ENCODE measurements at places on chromosomes 3 and 15. TPM values are rescaled to one million over a fixed set of nuclear protein-coding genes. Genes with fewer than 3 reads are reported as not detected.

Gene SENP2
- total RNA-seq: 17.2 TPM

Gene SLC2A2
- not detected for total RNA-seq

Gene SPPL2A
- 98.0 TPM for total RNA-seq

Gene SAMD7
- total RNA-seq: not detected

Gene RTP1
- total RNA-seq: not detected

Gene CHCHD6
- total RNA-seq: 20.6 TPM

Gene USP4
- total RNA-seq: 12.6 TPM

Gene KLHL6
- total RNA-seq: not detected

Gene HDC
- total RNA-seq: not detected

Gene GHSR
- total RNA-seq: not detected

Gene GABRG3
- 0.12 TPM for total RNA-seq

Gene SOX2
- total RNA-seq: 0.74 TPM

Gene PTPRG
- 2.8 TPM for total RNA-seq

Gene CTXND1
- 0.01 TPM for total RNA-seq

Gene NR2C2
- total RNA-seq: 20.6 TPM

Gene TMEM212
- total RNA-seq: not detected

Gene ITGA11
- 7.8 TPM for total RNA-seq

Gene FEZF2
- not detected for total RNA-seq

Gene CLEC3B
- total RNA-seq: not detected

Gene GOLGA8H
- 1.8 TPM for total RNA-seq

Gene SCN11A
- total RNA-seq: not detected

Gene FAM227B
- total RNA-seq: 0.98 TPM

Gene ADAMTSL3
- 0.53 TPM for total RNA-seq

Gene CNTN3
- total RNA-seq: not detected

Gene ADAM10
- total RNA-seq: 112 TPM

Gene CCR3
- total RNA-seq: not detected

Gene EPHB1
- total RNA-seq: not detected
